ENCODE measurements at places on chromosomes 2 and 18. TPM values are rescaled to one million over a fixed set of nuclear protein-coding genes. Genes with fewer than 3 reads are reported as not detected.

DNA sequence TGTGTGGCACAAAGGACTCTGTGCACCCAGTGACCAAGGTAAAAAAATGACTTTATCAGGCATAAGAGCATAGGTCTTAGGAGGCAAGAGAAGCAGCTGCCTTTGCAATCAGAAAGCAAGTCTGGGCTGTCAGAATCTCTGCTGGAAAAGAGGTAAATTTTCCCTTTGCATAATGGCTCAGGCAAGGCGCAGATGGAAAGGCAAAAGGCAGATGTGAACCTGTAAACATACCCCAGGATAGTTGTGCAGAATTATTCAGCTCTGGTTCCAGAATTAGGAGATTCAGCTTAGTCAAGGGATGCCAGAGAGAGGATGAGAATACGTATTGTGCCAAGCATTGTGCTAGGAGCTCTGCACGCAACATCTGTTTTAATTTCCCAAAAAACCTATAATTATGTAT, 258.7 kb downstream of the CLIP4 start:
- DNase-seq: no peak
- H3K4me3 ChIP-seq: no peak overlapping the region
- no peak overlapping the region for H3K27ac ChIP-seq
- no peaks in the 10 kb centered on the region for H3K27me3 ChIP-seq

DNA sequence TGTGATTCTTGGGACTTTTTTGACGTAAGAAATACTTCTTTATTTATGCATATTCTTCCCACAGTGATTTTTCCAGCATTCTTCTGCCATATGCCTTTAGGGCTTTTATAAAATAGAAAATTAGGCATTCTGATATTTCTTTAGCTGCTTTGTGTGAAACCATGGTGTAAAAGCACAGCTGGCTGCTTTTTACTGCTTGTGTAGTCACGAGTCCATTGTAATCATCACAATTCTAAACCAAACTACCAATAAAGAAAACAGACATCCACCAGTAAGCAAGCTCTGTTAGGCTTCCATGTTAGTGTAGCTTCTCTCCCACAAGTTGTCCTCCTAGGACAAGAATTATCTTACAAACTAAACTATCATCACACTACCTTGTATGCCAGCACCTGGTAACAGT, 62.6 kb downstream of the EIF5B start:
- no peak overlapping the region for H3K27ac ChIP-seq
- no peaks in the 10 kb centered on the region for H3K4me1 ChIP-seq
- DNase-seq: no peak
- peaks cover 14% of the 10 kb centered on the region for H3K36me3 ChIP-seq
- no peaks in the 10 kb centered on the region for H3K27me3 ChIP-seq

GRCh38 chr2:119387381-119388129, 20.8 kb downstream of the DBI start:
- no peaks in the 10 kb centered on the region for H3K36me3 ChIP-seq
- peak; percentile 59 for DNase-seq
- no peaks in the 10 kb centered on the region for H3K27me3 ChIP-seq
- peak overlapping the region; percentile 46 for H3K27ac ChIP-seq
- H3K4me1 ChIP-seq: peaks cover 7% of the 10 kb centered on the region

DNA sequence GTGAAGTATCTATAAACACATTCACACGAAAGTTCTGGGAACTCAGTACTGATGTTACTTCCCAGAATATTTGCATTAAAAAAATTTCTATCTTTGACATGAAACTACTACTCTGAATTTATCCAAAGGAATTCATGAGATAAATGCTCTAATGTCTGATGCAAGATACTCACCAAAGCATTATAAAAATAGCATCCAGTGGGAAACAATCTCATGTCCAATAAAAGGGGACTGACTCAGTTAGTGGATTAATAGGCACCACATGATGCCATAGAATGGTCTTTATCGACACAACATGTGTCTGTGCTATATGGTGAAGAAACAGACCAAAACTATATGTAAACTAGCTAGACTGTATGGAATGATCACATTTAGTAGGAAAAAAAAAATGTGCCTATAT, 33.9 kb downstream of the LAMA3 start:
- H3K27ac ChIP-seq: no peak overlapping the region
- H3K27me3 ChIP-seq: no peaks in the 10 kb centered on the region
- H3K36me3 ChIP-seq: no peaks in the 10 kb centered on the region
- no peak overlapping the region for H3K4me3 ChIP-seq
- no peak for DNase-seq
- no peaks in the 10 kb centered on the region for H3K4me1 ChIP-seq

Gene RPRD1A
- total RNA-seq: 35.3 TPM

Gene SOWAHC
- total RNA-seq: 2.0 TPM

Gene ZNG1B
- 46.4 TPM for total RNA-seq

- no peak overlapping the region for H3K4me3 ChIP-seq
- H3K4me1 ChIP-seq: peaks cover 41% of the 10 kb centered on the region
- H3K27ac ChIP-seq: no peak overlapping the region
- H3K27me3 ChIP-seq: no peaks in the 10 kb centered on the region
- H3K36me3 ChIP-seq: peaks cover 2% of the 10 kb centered on the region
- no peak for DNase-seq
These were observed 7.6 kb downstream of the TRIP12 start for GRCh38 chr2:229914171-229914570.

DNA sequence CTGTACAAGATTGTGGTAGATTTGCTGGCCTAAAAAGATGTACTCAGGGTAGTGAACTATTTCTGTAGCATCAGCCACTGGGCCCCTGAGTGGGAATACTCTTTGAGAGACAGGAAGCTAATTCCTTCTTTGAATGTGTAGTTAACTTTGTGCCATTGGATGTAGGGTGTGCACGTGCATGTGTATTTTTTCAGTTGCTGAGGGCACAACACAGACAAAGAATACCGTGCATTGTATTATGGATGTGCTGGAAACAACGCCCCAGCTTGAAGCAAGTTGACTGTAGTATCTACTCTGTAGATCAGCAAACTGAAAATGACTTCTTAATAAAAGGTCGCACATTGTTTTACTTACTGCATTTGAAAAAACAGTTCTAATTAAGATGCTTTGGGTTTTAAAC, 14.1 kb downstream of the CRIM1 start:
- no peak overlapping the region for H3K27ac ChIP-seq
- H3K36me3 ChIP-seq: no peaks in the 10 kb centered on the region
- H3K4me1 ChIP-seq: no peaks in the 10 kb centered on the region

DNA sequence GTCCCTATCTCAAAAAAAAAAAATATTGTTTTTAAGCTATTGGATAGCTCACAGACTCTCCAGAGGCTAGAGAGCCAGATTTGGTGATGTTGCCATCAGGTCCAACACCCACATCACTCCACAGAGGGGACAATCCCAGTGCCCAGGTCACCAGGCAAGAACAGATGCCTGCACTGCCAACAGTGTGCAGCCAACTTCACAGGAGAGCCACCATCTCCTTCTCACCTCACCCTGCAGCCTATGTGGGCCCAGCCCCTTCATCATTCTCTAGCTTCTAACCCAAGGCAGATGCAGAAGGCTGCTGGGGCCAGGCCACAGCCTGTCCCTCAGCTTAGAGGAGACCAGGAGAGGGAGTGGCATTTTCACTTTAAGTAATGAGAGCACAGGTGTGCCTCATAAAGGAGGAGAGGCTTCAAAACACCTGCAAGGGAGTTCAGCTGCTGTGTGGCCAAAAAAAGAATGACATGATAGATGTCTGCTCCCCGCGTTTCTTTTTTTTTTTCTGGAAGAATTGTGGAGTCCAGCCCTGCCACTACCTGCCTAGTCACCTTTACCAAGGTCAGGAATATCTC, 98.0 kb upstream of the ZSWIM2 start:
- no peak overlapping the region for H3K4me3 ChIP-seq
- H3K4me1 ChIP-seq: no peaks in the 10 kb centered on the region
- no peaks in the 10 kb centered on the region for H3K27me3 ChIP-seq
- H3K36me3 ChIP-seq: no peaks in the 10 kb centered on the region
- DNase-seq: no peak

- peaks cover 15% of the 10 kb centered on the region for H3K4me1 ChIP-seq
- H3K36me3 ChIP-seq: no peaks in the 10 kb centered on the region
- no peak overlapping the region for H3K4me3 ChIP-seq
- DNase-seq: peak; percentile 21
These were observed 3.1 kb upstream of the GMPPA start for GRCh38 chr2:219495531-219496122.

DNA sequence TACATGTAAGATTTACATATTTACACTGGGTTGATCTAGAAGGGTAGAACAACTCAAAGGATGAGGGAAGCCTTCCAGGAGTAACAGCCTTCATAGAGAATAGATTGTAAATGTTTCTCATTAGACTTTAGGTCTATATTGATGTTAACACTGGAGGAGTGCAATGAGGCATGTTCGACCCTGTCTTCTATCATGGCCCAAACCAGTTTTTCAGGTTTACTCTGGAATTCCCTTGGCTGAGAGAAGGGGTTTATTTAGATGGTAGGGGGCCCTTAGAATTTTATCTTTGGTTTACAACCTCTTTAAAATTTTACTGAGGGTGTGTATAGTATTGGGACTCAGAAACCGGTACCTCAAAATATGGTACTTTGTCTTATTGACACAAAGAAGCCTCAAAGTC, 634.9 kb upstream of the PIK3C3 start:
- H3K27ac ChIP-seq: no peak overlapping the region
- H3K4me1 ChIP-seq: no peaks in the 10 kb centered on the region
- H3K36me3 ChIP-seq: no peaks in the 10 kb centered on the region
- H3K27me3 ChIP-seq: no peaks in the 10 kb centered on the region

GRCh38 chr2:37149626-37150322, 7.0 kb downstream of the EIF2AK2 start:
- H3K36me3 ChIP-seq: peaks cover 2% of the 10 kb centered on the region
- H3K27me3 ChIP-seq: no peaks in the 10 kb centered on the region
- no peak overlapping the region for H3K27ac ChIP-seq

DNA sequence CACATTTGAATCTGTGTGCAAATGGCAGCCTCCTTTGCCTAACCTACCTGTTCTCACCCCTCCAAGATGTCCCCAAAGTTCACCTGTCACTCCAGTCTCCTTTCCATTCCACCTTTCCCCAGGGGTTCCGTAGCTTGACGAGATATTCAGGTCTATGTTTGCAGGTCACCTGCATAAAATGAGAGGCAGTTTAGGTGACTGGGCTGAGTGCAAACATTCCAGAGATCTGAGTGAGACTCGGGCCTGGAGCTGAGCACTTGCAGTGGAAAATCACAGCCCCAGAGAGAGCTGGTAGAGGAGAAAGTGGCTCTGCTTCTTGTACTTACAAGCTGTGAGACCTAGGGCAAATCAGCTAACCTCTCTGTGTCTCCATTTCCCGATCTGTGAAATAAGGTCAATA, 20.1 kb downstream of the CAPN14 start:
- no peaks in the 10 kb centered on the region for H3K36me3 ChIP-seq
- no peaks in the 10 kb centered on the region for H3K4me1 ChIP-seq
- DNase-seq: no peak

DNA sequence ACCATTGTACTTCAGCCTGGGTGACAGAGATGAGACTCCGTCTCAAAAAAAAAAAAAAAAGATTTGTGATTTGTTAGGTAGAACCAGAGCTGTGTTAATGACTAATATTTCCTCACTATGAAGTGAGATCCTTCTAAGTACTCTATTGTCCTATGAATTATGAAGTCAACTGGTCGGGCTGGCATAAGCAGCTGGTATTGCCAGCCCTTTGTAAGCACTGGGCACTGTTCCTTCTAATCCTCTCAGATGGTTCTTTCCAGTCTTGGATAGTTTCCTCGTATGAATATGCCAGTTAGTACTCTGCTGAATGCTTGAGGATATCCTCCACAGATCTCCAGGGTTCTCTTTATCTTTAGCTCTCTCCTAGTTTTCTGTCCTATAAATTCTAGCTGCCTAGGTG, 223.1 kb upstream of the SP5 start:
- DNase-seq: no peak
- H3K27ac ChIP-seq: no peak overlapping the region
- H3K4me1 ChIP-seq: no peaks in the 10 kb centered on the region
- no peak overlapping the region for H3K4me3 ChIP-seq
- H3K27me3 ChIP-seq: no peaks in the 10 kb centered on the region

Gene TBR1
- total RNA-seq: not detected

DNA sequence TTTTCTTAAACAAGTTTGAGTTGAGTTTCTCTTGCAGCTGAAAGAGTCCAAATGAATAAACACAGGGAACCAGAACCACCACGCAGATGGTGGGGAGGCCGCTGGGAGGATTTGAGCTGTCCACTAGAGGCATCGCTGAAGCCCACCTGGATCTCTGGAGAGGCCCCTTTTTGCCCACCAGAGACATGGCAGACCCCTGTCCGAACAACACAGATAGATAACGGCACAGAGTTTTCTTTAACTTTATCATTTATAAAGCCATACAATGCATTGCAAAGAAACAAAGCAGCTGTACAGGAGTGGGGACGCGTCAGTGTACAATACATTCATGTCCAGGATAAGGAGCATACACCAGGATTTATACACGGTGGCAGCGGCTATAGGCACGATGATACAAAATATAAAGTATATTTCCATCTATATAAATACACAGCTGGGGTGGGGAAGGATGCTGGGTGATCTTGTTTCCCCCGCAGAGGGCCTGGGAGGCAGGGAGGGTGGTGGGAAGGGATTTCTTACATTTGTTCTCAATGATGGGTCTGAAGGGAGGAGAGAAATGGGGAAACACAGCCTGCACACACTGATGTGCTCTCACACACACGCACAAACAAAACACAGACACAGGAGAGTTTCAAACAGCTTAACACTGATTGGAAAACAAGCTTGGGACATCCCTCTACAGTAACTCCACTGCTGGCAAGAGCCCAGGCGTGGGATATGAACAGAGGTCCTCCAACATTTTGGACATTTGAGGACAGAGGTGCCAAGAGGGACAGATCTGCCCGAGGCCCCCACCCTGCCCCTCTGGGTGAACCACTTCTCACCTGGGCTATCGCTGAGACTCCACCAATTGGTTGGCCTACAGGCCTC, 203.0 kb downstream of the TNS1 start:
- no peak overlapping the region for H3K4me3 ChIP-seq
- no peaks in the 10 kb centered on the region for H3K27me3 ChIP-seq
- no peak overlapping the region for H3K27ac ChIP-seq
- DNase-seq: no peak
- no peaks in the 10 kb centered on the region for H3K36me3 ChIP-seq
- peaks cover 4% of the 10 kb centered on the region for H3K4me1 ChIP-seq

DNA sequence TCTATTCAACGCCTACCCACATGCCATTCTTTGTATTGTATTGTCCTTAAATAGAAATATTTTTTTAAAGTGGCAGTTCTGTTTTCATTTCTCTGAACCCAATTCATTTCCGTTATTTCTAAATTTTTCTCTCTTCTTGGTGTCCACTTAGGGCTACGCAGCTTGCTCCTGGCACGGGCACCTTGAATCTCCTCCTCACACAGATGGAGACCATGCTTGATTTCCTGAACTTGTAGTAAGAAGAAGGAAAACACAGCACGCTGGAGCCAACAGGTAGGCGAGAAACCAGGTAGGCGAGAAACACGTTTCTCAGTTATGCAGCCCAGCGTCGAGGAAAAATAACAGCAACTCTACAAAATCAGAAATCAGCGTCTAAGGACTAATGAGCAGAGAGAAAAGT, 428.9 kb downstream of the STK39 start:
- H3K27ac ChIP-seq: no peak overlapping the region
- H3K4me3 ChIP-seq: no peak overlapping the region
- no peaks in the 10 kb centered on the region for H3K4me1 ChIP-seq
- DNase-seq: no peak

Gene TFCP2L1
- 0.21 TPM for total RNA-seq
